Stimulated activated CD8-positive, alpha-beta memory T cell treated with anti-CD3 and anti-CD28 coated beads, Interleukin-7, amount 100 ng/mL, for 1 hour (primary cell): ENCODE measurements at places on chromosomes 2 and 18.

DNA sequence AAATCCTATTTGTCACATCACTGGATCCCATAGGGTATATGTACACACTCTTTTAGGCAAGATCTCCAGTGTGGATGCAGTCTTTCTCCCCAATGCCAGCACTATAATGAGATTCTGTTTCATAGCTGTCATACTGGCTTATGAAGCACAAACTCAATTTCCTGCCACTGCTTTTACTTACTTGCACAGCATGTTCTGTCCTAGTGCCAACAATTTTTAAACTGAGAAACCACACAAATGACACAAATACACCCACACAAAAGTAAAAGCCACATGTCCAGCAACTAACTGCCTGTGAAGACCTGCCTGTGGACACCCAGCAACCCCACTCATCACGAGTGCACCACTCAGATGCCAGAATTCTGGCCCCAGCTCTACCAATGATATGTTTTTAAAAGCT is 29.6 kb upstream of the RNU4ATAC start:
- no peak for DNase-seq

DNA sequence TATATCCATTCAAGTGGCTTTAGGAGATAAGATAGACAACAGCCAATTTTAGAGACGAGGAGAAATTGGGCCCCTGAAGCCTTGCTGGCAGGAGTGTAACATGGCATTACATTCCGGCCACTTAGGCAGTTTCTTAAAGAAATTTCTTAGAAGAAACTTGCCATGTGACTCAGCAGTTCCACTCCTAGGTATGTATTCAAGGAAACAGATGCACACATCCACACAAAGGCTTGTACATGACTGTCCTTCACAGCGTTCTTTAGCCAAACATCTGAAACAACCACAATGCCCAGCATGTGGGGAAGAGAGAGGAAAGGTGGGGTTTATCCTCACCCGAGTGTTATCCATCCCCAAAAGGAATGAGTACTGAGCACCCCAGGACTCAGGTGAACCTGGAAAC is 107.1 kb downstream of the NFATC1 start:
- no peak for DNase-seq

DNA sequence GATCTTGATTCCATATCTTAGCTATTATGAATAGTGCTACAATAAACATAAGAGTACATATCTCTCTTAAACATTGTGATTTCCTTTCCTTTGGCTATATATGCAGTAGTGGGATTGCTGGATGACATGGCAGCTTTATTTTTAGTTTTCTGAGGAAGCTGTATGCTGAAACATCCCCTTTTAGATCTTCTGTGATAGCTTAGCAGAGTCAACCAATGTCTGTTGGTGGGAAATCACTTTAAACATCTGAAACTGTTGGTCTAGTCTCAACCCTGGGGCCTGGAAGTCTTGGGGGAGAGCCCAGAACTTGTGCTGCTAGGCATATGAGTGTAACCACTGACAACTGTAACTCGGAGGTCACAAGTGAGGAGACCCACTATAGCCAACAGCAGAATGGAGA is 378.6 kb upstream of the SLC14A2 start:
- DNase-seq = no peak

GRCh38 chr2:240722376-240722775 is 30.7 kb downstream of the AQP12A start:
- DNase-seq = no peak

DNA sequence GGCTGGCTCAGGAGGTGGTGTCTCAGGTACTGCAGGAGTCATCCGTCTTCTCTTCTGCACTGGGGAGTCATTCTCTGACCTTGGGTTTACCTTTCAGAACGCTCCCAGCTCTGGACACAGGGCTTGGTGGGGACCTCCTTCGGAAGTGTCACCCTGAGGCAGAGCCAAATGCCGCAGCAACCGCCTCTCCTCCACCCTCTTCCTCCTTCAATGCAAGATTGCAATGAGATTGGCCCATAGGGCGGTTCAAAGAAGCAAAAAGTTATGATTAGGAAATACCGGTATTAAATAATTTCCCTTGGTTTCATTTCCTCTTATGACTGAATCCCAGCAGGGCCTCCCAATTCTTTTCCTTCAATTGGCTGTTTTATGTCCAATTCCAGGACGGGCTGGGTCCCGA is 178.8 kb downstream of the ACKR3 start:
- DNase-seq = no peak

DNA sequence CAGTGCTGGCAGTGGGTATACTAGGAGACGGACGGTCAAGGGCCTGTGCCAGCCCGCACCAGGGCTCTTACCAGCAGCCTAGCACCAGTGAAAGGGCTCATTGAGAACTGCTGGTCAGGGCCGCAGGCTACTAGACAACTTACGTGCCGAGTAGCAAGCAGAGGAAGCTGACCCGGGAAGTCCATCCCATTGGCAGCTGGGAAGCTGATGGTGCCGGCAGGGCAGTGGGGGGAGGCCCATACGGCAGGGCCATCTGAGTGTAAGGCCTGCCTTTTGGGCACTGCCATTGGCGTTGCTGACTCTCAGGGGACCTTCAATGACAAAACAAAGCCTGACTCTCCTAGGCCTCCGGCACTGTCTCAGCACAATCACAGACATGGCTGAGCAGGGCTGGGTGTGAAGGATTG is 20.6 kb downstream of the EFR3B start:
- no peak for DNase-seq

DNA sequence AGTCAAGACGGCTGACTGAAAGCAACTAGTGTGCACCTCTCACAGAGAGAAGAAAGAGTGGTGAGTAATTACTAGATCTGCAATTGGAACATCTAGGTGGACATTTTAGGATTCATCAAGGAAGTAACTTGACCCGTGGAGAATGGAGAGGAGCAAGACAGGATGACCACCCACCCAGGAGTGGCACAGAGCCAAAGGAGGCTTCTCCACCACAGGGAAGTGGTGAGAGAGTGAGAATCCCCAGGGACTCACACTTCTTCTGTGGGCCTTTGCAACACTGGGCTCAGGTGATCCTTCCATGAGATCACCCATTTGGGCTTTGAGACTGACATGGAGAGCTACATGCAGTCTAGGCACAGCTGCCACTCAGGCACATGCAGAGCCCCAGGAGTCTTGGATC is 132.8 kb upstream of the GALNT5 start:
- no peak for DNase-seq

DNA sequence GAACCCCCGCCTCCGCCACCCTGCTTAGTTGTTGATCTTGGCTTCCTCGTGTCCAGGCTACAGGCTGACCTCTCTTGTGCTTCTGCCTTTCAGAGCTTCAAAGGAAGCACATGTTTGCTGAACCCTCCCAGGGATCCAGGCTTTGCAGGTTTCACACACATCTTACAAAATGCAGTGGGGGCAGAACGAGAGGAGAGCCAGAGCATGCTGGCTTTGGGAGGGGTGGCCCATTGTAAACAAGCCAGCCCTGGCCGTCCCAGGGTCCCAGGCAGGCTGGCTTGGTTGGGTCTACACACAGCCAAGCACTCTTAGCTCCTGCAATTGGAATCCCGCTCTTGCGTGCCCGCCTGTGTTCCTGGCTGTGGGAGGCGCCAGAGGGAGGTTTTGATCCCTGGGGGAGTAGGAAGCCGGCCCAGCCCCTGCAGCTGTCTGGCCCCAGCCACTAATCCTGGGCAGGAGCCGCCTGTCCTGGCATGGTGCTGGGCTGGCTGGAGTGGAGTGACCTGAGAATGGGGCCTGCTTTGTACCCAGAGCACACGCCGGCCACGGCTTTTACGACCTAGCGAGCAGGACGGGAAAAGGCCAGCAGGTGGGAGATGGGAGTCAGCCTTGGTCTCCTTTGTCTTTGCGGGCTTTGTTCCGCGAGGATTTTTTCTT is 53.9 kb downstream of the SH3BP4 start:
- no peak for DNase-seq

DNA sequence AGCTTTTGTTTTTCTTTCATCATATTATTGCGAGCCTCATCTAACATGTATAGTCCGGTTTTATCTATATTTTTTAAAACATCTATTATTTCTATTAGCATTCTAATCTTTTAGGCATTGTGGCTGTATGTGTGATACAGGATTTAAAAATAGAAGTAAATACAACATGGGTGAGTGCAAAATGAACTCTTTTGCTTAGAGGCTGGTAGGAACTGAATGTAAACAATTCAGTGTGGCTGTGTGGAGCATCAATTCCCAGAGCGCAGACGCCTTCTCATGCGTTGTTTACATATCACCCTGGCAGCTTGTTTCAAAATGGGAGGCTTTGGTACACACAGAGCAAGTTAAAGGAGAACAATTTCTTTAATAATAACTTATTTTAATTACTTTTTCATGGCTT is 836 bp downstream of the DTNA start:
- DNase-seq = no peak

DNA sequence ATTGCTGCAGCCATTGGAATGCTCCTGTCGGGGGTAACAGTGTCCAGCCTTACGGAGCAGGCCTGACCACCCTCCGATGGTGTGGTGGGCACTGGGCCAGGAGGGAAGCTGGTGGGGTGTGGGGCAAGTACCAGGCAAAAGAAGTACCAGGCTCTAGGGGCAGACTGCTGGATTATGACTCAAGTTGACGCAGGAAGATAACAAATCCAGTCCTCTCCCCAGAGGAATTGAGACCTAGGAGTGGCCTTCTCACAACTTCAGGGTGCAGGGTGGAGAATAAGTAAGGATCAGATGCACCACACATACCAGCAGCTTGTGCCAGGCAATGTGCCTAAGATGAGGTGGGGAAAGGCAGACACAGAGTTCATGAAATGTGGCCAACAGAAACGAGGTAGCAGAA is 37.9 kb downstream of the SEMA4F start:
- no peak for DNase-seq

GRCh38 chr18:49880661-49881060 is 67.3 kb upstream of the ACAA2 start:
- no peak for DNase-seq

DNA sequence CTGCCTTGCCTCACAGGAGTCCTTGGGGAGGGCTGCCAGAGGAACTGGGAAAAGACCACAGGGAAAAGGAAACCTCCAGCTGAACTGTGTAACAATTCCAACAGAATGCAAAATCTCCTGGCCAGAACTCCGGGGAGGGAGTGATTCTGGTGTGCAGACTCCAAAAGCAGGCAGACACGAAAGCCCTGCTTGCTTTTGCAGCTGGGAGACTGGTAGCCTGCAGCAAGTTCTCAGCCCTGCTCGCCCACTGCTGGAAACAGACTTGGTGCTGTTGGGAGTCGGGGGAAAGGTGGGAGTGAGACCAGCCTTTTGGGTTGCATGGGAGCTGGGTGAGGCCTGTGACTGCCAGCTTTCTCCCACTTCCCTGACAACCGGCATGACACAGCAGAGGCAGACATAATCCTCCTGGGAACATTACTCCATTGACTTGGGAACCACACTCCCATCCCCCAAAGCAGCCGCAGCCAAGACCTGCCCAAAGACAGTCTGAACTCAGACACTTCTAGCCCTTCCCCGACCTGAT is 26.0 kb upstream of the NMI start:
- no peak for DNase-seq

- DNase-seq = no peak
Measured at GRCh38 chr2:157874997-157875640, 1.0 kb downstream of the ACVR1 start.

- DNase-seq = no peak
Measured at GRCh38 chr2:20012282-20013125, at the start of gene MATN3. Gene MATN3, minus strand, starts transcription at chr2:20012668. Its CDS starts 37 bp downstream, at chr2:20012631.

DNA sequence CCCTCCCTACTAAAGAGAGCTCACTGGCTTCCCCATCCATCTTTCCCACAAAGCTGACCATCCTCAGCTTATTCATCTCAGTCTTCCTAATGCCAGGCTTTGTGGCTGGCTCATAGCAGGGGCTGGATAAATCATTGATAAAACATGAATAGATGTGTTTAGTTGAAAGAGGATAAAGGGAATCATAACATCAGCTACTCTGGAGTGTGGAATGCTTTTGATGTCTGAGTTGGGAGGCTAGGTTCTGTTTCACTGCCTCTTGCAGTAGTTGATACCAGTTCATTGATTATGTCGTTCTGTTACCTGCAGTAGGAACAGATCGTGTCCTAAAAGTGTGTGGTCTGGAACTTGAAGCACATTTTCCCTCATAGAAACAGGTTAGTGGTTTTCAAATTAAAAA is 66.3 kb upstream of the HK2 start:
- no peak for DNase-seq

DNA sequence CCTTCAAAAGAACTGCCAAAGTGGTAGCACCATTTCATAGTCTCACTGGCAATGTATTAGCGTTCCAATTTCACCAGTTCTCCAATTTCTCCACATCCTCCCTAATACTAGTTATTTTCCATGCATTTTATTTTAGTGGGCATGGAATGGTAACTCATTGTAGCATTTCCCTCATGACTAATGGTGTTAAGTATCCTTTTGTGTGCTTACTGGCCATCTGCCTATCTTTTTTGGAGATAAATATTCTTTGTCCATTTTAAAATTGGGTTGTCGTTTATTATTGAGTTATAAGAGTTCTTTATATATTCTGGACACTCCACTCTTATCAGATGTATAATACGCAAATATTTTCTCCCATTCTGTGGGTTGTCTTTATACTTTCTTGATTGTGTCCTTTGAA is 107.1 kb downstream of the THADA start:
- DNase-seq = no peak

- DNase-seq = no peak
Measured at GRCh38 chr2:187855689-187856088, 301.5 kb upstream of the TFPI start.

- no peak for DNase-seq
Measured at GRCh38 chr18:13256444-13257305, 38.1 kb downstream of the LDLRAD4 start.

DNA sequence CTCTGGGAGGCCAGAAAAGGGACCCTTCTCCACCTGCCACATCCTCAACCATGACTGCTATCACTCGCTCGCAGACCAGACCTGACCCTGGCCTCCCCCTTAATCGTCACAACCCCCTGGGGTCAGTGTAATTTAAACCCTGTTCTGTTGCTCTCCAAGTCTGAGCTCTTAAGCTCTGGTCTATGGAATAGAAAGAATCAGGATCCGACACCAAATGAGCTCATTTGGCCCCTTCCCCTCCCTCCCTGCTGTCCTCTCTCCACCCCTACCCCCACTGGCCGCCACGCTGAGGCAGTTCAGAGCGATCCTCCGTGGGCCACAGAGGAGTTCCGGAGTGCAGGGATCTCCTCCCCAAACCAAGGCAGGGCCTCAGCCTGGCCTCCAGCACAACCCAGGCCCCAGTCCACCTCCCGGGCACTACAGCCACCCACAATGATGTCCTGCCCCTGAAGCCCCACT is 5.3 kb downstream of the DNMT3A start:
- DNase-seq = no peak

GRCh38 chr18:67608615-67609273 is 92.2 kb upstream of the DSEL start:
- DNase-seq = no peak
